NCI-H510A (cell line): ENCODE measurements at places on chromosomes 4 and X.

GRCh38 chr4:185958094-185958747, 110.7 kb upstream of the TLR3 start:
- peak; percentile 3 for DNase-seq

DNA sequence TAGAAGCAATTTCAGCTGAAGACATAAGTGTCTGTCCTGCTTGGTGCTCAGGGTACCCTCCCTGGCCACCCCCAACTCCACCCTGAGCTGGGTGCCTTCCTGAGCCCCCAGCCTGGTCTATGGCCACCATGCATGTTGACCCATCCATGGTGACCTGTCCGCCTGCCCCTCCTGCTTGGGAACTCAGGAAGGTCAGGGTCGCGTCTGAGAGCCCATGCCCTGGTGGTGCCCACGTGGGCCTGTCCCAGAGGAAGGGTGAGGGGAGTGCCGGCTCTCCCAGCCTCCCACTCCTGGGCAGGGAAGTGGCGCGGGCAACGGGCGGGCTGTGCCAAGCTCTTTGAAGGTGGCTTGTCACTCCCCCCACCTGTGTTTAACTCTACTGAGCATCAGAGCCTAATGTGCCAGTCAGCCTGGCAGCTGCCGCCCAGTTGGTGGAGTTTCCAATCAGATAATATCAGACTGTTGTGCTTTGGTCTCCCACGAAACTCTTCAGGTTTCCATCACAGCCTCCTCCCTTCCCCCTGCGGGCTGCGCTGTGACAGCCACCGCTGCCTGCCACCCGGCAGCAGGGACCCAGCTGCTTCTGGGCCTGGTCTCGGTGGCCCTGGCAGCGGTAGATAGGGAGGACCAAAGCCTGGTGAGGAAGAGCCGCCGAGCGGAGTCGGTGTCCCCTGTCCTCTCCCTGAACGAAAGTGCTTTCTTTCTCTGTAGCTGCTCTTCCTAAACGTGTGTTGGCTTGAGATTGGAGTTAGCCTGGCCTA, 4.8 kb downstream of the SH3BP2 start:
- no peak for DNase-seq

DNA sequence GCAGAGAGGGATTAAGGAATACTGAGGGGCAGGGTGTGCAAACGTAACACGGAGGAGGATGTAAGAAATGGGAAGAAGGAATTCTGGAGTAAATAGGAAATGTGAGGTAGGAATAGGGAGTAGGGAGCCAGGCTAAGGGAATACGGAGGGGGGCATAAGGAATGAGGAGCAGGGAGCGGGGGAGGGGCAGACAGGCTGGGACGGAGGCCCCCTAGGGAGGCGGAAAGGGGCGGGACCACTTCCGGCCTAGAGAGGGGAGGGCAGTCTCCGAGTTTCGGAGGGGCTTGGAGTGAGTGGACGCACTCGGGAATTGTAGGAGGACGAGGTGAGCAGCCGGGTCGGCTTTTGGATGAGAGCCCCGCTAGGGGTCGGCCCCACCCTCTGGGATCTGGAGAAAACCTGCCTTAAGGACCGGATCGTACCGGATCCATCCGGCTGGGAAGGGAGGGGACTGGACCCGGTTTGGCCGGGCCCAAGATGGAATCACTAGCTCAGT, 612 bp downstream of the MAGED2 start:
- peak; percentile 53 for DNase-seq

DNA sequence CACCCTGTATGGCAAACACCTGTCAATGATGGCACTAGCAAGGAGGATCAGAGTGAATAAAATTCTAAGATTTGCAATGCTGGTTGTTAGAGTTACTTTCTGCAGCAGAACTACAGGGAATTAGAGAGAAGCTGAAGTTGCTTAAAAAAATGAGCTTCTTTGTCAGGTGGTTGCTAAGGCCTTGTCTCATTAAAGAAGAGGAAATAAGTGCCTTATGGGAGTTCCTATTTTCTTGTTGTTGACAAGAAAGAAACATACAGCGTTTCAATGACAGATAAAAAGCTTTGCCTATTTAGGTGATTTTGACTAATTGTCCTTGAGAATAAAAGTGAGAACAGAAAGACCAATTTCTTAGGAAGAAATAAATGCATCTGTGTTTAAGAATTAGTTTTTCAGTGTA, 106.0 kb upstream of the ARHGAP24 start:
- DNase-seq: no peak

DNA sequence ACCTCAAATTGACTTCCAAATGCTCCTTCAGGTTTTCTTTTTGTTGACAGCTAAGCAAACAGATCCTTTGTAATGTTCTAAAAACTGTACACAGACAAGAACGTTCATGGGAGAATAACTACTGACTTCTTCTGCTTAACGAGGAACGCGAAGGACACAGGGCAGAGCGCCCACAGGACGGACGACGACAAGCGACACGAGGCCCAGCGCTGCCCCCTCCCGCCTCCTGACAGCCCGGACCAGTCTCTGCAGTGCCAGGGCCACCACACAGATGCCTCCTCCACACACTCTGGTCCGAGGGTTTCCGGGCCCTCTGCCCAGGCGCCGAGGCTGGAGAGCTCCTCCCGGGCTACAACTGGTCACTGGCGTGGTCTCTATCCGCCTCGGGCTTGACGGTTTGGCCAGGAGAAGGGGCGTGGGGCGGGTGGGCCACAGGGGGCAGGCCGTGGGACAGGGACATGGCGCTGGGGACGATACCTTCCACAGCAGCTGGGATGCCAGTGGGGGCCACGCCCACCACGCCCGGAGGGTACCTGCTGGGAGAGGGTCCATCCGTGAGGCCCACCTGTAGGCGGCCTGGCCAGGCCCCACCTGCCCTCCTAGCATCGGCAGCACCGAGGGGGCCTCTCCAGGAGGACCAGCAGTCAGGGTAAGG, 36.9 kb downstream of the CTBP1 start:
- no peak for DNase-seq

- DNase-seq: no peak
Observed at GRCh38 chrX:1435241-1435895, 17.3 kb downstream of the ASMTL start.
